GM13977 (cell line): ENCODE measurements at places on chromosomes 6 and 20.

- no peak for DNase-seq
Measured at GRCh38 chr6:43862925-43863324, 92.9 kb downstream of the VEGFA start.

DNA sequence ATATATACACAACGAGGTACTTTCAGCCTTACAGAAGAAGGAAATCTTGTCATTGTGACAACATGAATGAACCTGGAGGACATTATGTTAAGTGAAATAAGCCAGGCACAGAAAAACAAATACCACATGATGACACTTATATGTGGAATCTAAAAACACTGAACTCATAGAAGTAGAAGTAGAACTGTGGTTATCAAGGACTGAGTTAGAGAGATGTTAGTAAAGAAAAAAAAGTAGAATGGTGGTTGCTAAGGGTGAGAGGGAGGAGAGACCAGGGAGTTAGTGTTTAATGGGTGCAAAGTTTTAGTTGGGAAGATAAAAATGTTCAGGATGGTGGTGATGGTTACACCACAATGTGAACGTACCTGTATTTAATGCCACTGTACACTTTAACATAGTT, 4.8 kb upstream of the STX11 start:
- DNase-seq: no peak

GRCh38 chr20:2602046-2602735, 50.2 kb upstream of the NOP56 start:
- DNase-seq: no peak

DNA sequence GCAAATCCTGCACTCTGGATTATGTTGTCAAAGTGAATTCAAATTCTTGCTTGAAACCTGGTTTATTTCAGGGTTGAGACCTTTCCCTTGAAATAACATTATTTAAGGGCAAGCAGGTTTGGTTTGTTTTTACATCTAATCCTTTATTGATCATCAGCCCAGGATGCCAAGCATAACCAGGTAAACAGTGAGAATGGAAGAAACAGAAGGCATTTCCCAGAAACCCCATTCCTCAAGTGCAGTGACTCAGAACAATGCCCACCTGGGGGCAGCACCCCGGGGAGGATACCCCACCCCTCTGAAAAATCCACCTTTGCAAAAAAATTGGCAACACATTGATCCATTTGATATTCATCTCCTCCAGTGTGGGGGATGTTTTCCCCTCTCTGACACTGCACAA, 32.5 kb downstream of the POFUT1 start:
- DNase-seq: no peak

GRCh38 chr6:122778985-122779661, 393 bp upstream of the FABP7 start:
- no peak for DNase-seq

GRCh38 chr20:20192366-20192765, 140.0 kb downstream of the CFAP61 start:
- DNase-seq: no peak

GRCh38 chr6:133724726-133725125, 164.2 kb upstream of the TCF21 start:
- DNase-seq: no peak

DNA sequence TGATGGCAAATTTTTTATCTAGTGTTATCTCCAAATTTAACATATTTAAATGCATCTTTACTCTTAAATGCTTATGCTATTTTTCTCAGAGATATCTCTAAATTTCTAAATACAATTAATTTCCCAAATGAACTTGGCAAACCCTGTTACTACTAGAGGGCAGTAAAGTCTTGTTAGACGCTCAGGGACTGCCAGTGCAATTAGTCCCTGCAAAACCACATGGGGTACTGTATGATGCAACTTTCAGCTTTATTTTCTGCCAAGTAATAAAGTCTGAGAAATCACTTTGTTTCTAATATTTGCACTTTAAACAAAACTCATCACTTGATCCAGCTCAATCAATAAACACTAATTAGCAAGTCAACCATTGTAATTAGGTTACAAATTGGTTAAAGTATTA, 76.0 kb upstream of the ADGRB3 start:
- no peak for DNase-seq

GRCh38 chr6:20479526-20479925, 54.7 kb upstream of the CDKAL1 start:
- DNase-seq: no peak

DNA sequence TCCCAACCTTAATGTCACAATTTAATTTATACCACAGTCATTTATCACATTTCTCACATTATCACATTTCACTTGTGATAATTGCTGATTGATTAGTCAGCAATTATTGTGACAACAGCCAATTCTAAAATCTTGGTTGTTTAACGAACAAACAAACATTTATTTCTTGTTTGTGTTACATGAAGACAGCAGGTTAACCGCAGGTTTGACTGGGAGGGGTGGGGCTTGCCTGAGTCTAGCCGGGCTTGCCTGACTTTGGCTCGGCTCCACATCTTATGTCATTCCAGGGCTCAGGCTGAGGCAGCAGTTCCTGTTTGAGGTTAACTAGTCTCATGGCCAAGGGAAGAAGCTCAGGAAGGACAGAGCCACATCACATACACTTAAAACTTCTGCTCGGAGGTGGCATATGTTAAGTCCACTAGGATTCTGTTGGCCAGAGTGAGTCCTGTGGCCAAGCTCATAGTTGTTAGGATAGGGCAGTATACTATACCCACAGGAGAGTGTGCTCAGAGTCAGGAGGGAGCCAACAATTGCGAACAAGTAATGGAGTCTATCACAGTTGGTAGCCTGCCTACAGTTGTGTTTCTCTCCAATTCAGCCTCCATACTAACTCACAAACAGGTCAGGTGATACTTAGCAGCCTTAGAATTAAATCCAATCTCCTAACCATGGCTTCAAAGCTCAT, 90.0 kb upstream of the IFNGR1 start:
- no peak for DNase-seq
